ENCODE measurements at places on chromosomes 6 and 20.

GRCh38 chr20:57386762-57387161, 4.4 kb upstream of the RBM38 start:
- DNase-seq, result no peak

- DNase-seq, result no peak
Observed at GRCh38 chr20:25389401-25389857, 1.2 kb downstream of the ABHD12 start.

DNA sequence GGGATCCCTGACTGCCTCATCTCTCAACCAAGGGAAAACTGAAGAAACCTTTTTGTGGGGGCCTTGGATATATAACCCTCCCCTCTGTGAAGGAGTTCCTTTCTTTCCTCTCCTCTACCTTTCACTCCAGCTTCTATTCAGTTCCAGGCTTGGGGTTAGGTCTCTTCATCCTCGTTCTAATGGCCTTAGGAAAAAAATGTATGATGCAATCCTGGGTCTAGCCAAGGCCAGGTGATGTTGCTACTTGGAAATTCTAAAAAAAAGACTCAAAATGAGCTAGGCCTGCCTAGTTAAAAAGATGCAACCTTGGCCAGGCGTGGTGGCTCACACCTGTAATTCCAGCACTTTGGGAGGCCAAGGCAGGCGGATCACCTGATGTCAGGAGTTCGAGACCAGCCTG, 7.6 kb downstream of the ABCC10 start:
- DNase-seq, result no peak

- DNase-seq, result no peak
Observed at GRCh38 chr6:53375847-53376246, 27.1 kb upstream of the ELOVL5 start.

DNA sequence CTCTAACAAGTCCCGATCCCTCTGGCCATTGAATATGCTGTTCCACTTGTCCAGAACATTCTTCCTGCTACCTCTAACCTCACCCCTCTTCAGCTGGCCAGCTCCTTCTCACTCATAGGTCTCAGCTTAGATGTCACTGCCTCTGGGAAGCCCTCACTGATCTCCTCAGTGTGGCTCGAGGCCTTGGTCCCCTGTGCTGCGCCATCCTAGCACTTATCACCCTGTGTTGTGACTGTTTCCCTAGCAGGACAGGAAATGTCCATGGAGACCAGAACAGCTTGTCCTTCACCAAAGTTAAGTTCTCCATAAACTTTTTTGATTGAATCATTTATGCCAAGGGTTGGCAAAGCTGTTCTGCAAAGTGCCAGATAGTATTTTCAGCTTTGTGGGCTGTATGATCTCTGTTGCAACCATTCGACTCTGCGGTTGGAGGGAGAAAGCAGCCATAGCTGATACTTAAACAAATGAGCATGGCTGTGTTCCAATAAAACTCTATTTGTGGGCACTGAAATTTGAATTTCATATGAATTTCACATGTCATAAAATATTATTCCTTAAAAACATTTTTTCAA, 6.5 kb upstream of the BNIP5 start:
- no peak for DNase-seq

- no peak for DNase-seq
Observed at GRCh38 chr6:39518221-39518620, 195.7 kb upstream of the KCNK16 start.

DNA sequence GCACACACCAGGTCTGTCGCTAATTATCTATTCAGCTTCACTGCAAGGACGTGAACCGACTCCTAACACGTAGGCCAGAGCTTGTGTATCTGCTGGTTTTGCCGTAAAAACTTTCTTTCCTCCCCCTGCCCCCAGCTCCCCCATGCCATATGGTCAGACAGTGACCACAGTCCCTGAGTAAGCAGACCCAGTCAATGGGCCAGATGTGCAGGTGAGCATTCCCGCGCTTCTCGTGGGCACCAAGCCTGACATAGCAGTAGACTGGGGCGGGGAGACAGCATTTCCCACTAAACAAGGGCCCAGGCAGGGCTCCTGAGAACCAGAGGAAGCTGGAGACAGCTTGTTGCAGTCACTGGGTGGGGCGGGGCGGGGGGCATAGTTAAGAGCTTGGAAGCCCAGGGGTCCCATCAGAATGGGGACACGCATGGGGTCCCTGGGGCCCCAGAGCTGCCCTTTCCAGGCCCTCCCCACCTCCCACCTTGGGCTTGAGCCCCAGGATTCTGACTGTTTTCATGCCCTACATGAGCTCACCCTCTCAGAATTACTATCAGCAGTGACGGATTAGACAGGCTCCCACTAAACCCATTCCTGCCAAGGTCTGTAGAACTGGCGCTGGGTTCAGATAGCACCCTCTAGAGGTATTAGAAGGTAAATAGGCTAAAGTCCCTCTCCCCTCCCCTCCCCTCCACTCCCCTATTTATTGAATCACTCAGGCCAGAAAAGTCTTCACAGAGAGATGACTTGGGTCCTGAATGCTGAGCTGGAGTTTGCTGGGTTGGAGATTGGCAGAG, 51.8 kb downstream of the CDH26 start:
- DNase-seq, result no peak

- DNase-seq, result no peak
Observed at GRCh38 chr20:50919567-50919966, 11.7 kb downstream of the ADNP start.

DNA sequence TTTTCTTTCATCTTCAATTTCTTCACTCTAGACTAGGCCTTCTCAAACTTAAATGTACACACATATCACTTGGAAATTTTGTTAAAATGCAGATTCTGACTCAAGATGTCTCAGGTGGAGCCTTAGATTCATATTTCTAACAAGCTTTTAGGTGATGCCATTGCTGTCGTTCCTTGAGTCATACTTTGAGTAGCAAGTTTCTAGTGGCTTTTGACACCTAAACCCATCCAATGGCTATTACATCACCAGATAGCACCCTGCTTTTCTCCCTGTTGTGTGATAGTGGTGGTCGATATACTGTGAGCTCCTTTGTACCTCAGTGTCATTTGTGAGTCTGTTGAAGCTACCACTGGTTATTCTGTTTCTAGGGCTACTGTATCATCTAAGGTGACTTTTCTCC, 34.8 kb upstream of the BAG2 start:
- DNase-seq, result no peak

DNA sequence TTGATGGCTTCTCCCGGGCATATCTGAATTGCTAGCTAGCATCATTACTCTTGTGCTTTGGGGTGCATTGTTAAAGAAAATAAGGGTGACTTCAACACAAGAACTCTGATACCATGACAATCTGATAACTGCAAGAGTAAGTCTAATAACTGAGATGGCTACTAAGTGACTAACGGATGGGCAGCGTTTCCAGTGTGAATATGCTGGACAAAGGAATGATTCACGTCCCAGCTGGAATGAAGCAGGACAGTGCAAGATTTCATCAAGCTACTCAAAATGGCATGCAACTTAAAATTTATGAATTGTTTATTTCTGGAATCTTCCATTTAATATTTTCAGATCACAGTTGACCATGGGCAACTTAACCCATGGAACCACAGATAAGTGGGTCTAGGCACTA, 31.7 kb downstream of the MOXD1 start:
- no peak for DNase-seq

- DNase-seq, result no peak
Observed at GRCh38 chr6:115663681-115664080, 397.0 kb downstream of the FRK start.

- no peak for DNase-seq
Observed at GRCh38 chr6:13915561-13916229, 9.1 kb upstream of the RNF182 start.

DNA sequence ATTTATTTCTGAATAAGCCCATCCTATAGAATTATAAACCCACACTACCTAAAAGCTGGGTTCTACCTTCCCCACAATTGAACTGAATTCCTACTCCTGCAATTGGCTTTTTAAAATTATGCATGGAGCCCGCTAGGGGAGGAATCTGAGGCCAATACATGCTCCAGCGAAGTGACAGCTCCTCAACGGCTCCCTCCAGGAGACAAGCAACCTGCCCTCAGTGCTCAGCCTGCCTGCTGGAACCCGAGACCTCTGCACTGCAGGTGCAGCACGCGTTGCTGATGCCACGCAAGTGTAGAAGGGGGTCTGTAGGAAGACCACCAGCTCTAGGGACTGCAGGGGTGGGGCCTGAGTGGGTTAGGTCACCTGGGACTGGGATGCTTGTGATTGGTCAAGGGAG, 170.2 kb upstream of the CDYL start:
- DNase-seq, result no peak

Data from cortex of kidney (tissue), 1 donor.